ENCODE measurements at places on chromosomes 6 and 20. TPM values are rescaled to one million over a fixed set of nuclear protein-coding genes. Genes with fewer than 3 reads are reported as not detected.

Gene HLA-DOB
- total RNA-seq: 0.10 TPM

Gene PSMB8
- 33.5 TPM for total RNA-seq

Gene FUCA2
- total RNA-seq: 43.0 TPM

Gene FGD2
- not detected for total RNA-seq

Gene INSM1
- total RNA-seq: not detected

Gene BLTP3A
- total RNA-seq: 7.3 TPM

Gene RMND1
- 58.7 TPM for total RNA-seq

Gene DDX27
- 27.9 TPM for total RNA-seq

Gene COL20A1
- 0.07 TPM for total RNA-seq

Gene LY6G5C
- 0.85 TPM for total RNA-seq

Gene VARS2
- total RNA-seq: 14.9 TPM

Gene HTR1E
- not detected for total RNA-seq

Gene SLC13A3
- 2.2 TPM for total RNA-seq

Gene BPIFA1
- total RNA-seq: not detected

Gene RAD21L1
- 0.13 TPM for total RNA-seq

Gene TREM2
- not detected for total RNA-seq

Gene IPCEF1
- 0.07 TPM for total RNA-seq

Gene CUL7
- 77.8 TPM for total RNA-seq

Gene FBXO9
- 39.9 TPM for total RNA-seq

Gene SSR1
- 105 TPM for total RNA-seq

Gene CCN6
- 0.10 TPM for total RNA-seq

Gene RIPPLY2
- not detected for total RNA-seq

Gene BPIFB1
- total RNA-seq: 0.07 TPM

Gene ADGRF5
- 39.0 TPM for total RNA-seq

Gene HLA-DRA
- total RNA-seq: 5.2 TPM

Gene OXT
- total RNA-seq: not detected

Gene HLA-DRB5
- total RNA-seq: not detected

Gene TFAP2C
- total RNA-seq: not detected

Gene CLVS2
- total RNA-seq: not detected

Data from smooth muscle cell of the pulmonary artery (primary cell).